ENCODE measurements at places on chromosomes 7 and 10. TPM values are rescaled to one million over a fixed set of nuclear protein-coding genes. Genes with fewer than 3 reads are reported as not detected.

DNA sequence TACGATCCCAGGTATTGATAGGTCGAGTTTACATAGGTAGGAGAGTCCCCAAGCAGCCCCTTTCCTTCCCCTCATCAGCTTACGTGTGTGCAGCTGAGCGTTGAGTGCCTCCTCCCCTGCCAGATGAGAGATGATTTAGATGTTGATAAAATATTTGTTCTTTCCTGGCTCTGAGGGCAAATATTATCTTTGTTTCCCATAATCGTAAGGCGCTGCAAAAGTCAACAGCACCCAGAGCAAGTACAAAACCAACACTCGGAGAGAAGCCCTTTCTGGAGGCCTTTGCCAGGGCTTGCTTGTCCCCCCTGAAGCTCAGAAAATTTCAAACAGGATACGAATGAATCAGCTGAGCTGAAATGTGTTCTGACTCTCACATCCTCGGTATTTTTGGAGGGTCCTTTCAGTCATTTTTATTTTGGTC is 683.2 kb downstream of the LRMDA start:
- no peak for DNase-seq

- no peak for DNase-seq
These were observed 33.1 kb downstream of the GSTO2 start for GRCh38 chr10:104301907-104302690.

GRCh38 chr7:116733924-116734580 is 62.1 kb downstream of the MET start:
- DNase-seq = no peak

The UTF1 gene
- total RNA-seq = not detected

Data from epithelial cell of proximal tubule (primary cell).